ENCODE measurements at places on chromosomes 2 and 18. TPM values are rescaled to one million over a fixed set of nuclear protein-coding genes. Genes with fewer than 3 reads are reported as not detected.
A peak's percentile ranks its signal among the peaks of the same experiment; 100 is the strongest.

DNA sequence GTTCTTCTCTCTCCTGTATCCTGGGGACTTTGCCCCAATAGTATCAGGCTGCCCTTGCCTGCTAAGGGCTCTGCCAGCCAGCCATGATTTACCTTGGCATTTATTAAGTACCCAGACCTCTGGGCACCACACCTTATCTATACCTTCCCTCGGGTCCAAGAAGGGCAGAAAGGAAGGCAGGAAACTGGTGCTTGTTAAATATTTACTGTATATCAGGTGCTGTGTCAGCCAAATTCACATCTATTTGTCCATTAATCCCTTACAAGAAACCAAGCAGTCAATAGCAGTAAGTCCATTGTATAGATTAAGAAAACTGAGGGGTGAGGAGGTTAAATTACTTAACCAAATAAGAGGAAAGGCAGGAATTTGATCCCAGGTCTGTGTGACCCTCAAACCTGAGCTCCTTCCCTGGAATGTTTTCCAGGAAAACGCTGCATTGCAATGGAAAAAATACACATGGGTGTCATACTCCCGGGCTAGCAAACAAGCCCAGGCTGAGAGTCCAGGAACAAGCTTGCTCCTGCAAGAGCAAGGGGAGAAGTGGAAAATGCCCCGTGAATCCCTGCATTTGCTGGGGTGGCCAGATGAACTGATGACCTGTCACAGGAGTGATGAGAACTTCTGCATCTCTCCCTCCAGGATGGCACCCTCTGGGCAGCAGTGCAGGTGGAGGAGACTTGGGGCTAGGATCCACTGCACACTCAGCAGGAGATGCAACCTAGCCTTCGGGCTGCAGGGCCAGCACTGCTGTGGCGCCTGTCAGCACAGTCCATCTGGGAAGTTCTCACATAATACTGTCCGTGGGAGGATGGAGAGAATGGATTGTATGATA is 30.4 kb downstream of the CIB4 start:
- DNase-seq: no peak

GRCh38 chr2:201040867-201041628 is 30.4 kb downstream of the HYCC2 start:
- no peak for DNase-seq

DNA sequence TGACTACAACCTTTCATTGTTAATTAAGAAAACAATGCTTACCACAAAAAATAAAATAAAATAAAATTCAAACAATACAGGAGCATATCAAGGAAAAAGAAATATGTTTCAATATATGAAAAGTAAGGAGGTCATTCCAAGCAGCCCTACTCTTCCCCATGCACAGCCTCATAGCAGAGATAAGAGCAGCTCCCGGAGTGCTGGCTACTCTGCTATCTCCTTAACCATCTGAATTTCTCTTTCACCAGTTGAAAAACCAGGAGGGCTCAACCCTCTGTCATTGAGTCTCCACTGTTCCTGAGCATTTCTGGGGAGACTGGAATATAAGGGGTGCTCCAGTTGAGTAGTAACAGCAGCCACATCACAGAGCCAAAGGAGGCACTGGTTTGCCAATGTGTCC is 201.4 kb downstream of the TCF4 start:
- DNase-seq: no peak

DNA sequence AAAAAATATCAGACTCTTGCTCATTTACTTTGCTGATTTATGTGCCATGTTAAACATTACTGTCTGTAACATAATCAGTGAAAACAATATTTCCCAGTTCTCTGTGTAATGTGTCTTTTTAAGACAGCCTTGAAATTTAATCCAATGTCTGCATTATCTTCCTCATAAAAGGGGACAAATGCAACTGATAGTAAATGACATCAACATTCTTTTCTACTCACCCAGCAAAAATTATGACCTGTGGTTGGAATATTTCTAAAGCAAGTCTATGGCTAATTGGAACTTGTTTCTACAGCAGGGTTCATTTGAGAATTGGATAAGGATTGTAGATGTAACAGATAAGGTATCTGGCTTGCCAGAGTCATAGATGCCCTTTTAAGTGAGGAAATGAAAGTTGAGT is 34.8 kb downstream of the C1D start:
- DNase-seq: no peak

- DNase-seq: no peak
Observed at GRCh38 chr2:217636991-217637561, 365.7 kb downstream of the TNS1 start.

GRCh38 chr2:35174845-35175244 is 1180.7 kb upstream of the CRIM1 start:
- DNase-seq: no peak

GRCh38 chr2:77018219-77018618 is 504.0 kb downstream of the LRRTM4 start:
- no peak for DNase-seq

DNA sequence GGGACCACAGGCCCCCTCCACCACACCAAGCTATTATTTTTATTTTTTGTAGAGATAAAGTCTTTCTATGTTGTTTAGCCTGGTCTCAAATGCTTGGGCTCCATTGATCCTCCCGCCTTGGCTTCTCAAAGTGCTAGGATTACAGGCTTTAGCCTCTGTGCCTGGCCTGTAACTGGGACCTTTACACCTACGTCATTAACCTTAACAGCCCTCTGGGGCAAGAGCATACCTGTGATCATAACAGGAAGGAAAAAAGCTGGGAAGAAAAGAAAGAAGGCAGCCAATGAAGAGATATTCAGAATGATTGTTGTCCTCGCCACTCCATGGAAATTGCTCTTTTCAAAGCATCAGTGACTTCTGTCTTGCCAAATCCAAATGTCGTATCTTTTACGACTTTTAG is 338.2 kb downstream of the LRRTM1 start:
- DNase-seq: no peak

DNA sequence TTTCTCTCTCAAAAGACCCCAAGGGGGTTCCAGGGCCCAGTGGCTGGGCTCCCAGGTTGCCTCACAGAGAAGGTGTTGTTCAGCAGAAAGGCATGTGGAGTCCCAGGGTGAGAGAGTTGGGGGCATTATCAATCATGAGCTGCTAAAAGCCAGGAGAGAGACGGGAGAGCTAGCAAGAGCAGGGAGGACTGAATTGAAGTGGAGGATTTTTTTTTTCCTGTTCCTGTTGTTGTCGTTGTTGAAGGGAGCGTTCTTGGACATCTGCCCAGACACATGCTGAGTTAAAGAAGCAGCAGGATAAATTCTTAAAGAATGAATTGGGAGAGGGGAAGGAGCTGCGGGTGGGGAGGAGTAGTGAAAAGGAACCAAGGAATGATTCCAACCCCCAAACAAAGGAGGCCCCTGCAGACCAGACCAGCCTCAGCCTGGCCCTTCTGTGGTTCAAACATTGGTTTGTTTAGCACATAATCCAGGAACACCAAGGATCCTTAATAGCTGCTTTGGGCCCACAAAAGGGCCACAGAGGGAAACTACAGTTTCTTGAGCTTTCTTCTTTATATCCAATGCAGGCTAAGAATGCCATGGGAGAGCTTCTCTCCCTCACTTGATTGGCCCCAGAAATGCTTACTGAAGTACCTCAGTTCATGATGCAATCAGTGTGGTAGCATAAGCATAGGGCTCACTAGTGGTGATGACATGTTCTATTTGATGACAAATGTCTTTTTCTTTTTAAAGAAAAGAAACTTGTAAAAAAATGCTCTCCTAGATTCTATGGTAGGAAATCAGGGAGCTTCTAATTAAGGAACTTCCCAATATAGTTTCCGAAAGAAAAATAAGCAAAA is 146.0 kb downstream of the SETBP1 start:
- DNase-seq: peak; percentile 7

- no peak for DNase-seq
Observed at GRCh38 chr18:60027397-60027796, 127.6 kb downstream of the PMAIP1 start.

- peak; percentile 85 for DNase-seq
Observed at GRCh38 chr2:19955544-19956422, 34.1 kb downstream of the WDR35 start.

- no peak for DNase-seq
Observed at GRCh38 chr2:191860760-191861466, 14.0 kb upstream of the CAVIN2 start.

- DNase-seq: no peak
Observed at GRCh38 chr2:31411771-31412170, 2.8 kb downstream of the XDH start.

GRCh38 chr2:179429060-179429471 is 164.4 kb upstream of the SESTD1 start:
- DNase-seq: no peak

- peak; percentile 22 for DNase-seq
Observed at GRCh38 chr2:11288431-11288830, 56.0 kb downstream of the ROCK2 start.

GRCh38 chr18:58412844-58413666 is 215.8 kb downstream of the ALPK2 start:
- no peak for DNase-seq

DNA sequence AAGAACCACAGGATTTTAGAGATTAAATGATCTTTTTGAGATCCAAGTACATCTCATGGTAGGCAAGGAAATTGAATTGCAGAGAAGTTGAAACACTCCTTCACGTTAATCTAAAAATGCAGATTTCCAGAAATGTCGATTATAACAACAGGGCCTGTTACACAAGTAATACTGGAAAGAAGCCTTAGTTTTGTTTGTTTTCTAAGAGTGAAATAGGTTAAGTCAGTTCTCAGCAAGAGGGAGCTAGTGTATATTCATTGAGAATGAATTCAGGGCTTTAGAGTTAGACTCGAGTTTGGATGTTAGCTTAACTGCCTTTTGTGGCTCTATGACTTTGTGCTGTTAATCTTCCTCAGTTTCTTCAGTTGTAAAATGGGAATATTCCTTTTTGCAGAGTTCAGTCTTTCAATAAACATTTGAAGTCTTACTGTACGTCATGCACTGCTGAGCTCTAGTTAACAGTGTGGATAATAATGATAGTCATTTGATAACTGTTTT is 926 bp downstream of the NDUFV2 start:
- DNase-seq: peak; percentile 57

- DNase-seq: no peak
Observed at GRCh38 chr2:41878716-41879234, 169.0 kb upstream of the PKDCC start.

- DNase-seq: peak; percentile 71
Observed at GRCh38 chr18:9719421-9719981, 11.4 kb downstream of the RAB31 start.

DNA sequence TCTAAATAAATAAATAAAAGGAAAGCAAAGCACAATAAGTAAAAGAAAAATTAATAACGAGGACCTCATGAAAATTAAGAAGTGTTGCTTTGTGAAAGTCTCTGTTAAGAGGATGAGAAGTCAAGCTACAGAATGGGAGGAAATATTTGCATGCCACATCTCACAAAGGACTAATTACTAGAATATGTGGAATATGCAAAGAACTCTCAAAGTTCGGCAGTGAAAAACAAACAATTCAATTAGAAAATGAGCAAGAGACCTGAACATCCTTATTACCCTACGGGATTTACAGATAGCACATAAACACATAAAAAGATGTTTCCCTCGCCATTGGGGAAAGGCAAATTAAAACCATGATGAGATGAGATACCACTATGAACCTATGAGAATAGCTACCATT is 23.3 kb downstream of the CYP26B1 start:
- DNase-seq: no peak

DNA sequence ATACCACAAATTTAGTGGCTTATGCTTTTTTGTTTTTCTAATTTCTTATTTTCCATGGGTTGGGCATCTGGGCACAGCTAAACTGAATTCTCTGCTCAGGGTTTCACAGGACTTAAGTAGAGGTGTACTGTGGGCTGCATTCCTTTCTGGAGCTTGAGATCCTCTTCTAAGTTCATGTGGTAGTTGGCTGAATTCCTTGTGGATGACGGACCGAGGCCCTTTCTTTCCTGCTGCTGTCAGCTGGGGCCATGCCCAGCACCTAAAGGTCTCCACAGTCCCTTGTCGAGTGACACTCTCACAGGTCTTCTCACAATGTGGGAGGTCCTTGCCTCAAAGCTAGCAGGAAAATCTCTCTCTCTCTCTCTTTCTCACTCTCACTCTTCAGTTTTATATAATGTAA is 433.5 kb upstream of the LRATD1 start:
- DNase-seq: no peak

- DNase-seq: no peak
Observed at GRCh38 chr2:109387778-109388469, 225.8 kb downstream of the SEPTIN10 start.

Gene SP110
- 1.8 TPM for total RNA-seq

Gene DPP4
- total RNA-seq: 67.4 TPM

Gene NFU1
- 23.3 TPM for total RNA-seq

Gene CTAGE1
- not detected for total RNA-seq

Gene HSBP1L1
- total RNA-seq: 3.4 TPM
